ENCODE measurements at places on chromosomes 7 and 10. TPM values are rescaled to one million over a fixed set of nuclear protein-coding genes. Genes with fewer than 3 reads are reported as not detected.
A peak's percentile ranks its signal among the peaks of the same experiment; 100 is the strongest.

DNA sequence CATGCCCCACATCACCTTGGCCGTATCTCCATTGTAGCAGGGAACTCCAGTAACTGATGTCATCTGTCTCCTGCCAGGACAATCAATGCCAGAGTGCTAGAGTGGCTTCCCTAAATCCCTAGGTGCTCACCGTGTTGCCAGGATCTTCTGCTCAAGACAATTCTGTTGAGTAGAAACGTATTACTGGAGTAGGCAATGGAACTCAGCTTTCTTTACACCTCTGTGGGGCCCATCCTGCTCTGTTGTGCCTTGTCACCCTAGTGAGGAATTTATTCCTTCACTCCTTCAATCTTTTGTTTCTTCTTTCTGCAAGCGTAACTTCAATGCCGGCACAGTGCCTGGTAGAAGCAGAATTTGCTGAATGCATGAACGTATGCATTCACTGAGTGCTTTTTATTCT lies 305.5 kb upstream of the ZMIZ1 start:
- no peak for DNase-seq

DNA sequence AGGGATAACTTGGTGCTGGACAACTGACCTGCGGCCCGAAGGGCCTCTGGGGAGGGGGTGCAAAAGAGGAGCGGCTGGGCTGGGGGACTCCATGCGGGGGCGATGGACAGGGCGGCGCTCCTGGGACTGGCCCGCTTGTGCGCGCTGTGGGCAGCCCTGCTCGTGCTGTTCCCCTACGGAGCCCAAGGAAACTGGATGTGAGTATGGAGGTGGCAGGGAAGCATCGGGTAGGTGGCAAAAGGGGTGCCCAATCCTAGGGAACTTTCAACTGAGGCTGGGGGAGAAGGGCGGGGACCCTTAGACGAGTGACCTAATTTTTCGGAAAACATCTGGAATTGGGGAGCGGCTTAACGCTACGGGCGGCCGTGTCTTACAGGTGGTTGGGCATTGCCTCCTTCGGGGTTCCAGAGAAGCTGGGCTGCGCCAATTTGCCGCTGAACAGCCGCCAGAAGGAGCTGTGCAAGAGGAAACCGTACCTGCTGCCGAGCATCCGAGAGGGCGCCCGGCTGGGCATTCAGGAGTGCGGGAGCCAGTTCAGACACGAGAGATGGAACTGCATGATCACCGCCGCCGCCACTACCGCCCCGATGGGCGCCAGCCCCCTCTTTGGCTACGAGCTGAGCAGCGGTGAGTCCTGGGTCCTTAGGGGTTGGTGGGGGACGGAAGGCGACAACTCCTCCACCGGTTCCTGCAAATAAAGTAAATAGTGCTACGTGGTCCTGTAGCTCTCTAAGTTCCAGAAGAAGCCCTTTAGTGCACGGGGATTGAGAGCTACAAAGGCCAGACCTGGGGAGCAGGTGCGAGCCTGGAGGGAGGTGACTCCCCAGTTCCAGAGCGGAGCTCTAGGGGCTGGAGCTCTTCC lies 622 bp downstream of the WNT16 start:
- DNase-seq = peak; percentile 26

The ADAMTS14 gene
- 0.97 TPM for total RNA-seq

The GNAT3 gene
- total RNA-seq = not detected

The GFRA1 gene
- 5.0 TPM for total RNA-seq

DNA sequence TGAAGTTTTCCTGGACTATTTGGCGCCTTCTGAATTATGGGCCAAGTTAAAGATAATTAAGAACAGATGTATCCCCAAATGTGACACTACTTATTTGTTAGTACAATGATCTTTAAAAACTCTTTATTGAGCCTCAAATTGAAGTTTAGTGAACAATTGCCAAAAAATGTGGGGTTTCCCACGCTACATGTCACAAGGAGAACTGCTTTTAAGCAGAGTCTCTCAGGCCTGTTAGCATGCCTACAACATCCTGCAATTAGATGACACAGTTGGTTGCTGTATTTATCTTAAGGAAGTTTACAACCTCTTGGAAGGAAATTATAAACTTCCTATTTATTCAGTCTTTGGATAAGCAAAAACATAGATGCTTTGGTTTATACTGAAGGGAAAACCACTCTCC lies 733.0 kb downstream of the TNS3 start:
- DNase-seq = peak; percentile 81
